Upper lobe of right lung (tissue), 1 donor: ENCODE measurements at places on chromosomes 13 and 19. TPM values are rescaled to one million over a fixed set of nuclear protein-coding genes. Genes with fewer than 3 reads are reported as not detected.

GRCh38 chr19:35669974-35670373 is 3.7 kb downstream of the UPK1A start:
- no peak for DNase-seq

DNA sequence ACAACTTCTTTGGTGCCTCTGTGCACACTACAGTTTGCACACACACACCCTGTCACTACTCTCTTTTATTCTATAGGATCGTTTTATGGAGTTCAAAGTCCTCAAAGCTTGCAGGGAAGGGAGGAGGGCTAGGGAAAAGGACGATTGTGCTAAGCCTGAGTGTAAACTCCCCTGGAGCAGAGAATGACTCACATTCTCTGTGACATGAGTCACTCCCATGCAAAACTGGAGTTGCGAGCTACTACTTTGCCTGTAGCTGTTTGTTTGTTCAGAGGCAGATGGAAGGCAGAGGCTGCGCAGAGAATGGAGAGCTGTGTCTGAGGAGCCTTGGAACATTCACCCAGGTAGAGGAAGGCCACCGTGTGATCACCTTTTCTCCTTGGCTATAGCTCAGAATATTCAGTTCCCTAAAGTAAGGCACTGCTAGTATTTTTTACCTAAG is 80.5 kb upstream of the MBNL2 start:
- DNase-seq: no peak

GRCh38 chr19:17560205-17560595 is 4.8 kb downstream of the COLGALT1 start:
- peak; percentile 85 for DNase-seq

Gene TMEM238
- total RNA-seq: 19.8 TPM

DNA sequence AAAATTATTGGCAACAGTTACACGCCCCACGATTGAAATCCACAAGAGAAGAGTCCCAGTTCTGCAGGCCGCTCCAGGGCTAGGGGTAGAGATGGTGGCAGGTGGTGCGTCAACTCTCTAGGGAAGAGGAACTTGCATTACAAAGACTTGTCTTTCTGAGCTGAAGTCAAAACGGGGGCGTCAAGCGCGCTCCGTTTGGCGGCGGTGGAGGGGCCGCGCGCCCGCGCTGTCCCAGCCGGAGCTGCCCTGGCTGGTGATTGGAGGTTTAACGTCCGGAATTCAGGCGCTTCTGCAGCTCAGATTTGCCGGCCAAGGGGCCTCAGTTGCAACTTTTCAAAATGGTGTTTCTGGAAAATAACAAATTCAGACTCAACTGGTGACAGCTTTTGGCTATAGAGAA is 38.9 kb downstream of the SOX1 start:
- no peak for DNase-seq

DNA sequence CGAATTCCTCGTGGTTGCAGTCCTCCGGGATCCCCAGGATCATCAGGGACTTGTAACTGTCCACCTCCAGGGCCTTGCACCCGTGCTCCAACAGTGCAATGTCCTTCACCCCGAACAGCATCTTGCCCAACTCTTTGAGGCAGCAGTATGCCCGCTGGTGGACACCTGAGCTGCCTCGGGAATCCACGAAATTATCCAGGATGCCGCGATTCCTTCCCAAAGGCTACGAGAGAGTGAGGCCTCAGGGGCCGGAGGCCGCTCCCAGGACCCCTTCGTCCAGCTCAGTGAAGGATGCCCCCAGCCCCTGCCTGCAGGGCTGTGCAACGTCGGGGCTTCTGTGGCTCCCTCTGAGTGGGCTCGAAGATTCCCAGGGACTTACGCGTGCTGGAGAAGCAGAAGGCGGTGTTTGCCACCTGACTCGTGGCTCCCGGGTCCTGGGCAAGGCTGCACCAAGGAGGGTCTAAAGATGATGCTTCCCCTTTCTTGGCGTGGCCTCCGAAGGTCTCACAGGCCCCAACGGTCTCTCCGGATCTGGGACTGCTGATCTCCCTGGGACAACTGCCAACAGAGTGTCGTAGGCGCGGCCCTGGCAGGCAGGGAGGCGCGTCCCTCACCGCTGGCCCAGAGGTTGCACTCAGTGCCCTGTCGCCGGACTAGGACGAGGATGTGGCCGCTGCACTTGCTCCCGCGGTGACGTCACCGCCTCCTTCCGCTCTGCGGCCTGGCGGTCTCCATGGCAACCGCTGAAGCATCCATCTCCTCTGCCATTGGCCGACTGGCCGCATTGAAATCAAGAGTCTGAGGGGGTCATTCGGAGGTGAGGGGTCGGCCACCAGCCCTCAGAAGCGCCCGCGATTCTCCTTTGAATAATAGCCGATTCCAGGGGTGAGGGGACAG is at the start of gene PNMA8C:
Gene PNMA8C, minus strand, starts transcription at position 698 of the 897 bp plus-strand sequence. Its CDS starts 577 bp downstream, at position 121.
- peak; percentile 82 for DNase-seq

DNA sequence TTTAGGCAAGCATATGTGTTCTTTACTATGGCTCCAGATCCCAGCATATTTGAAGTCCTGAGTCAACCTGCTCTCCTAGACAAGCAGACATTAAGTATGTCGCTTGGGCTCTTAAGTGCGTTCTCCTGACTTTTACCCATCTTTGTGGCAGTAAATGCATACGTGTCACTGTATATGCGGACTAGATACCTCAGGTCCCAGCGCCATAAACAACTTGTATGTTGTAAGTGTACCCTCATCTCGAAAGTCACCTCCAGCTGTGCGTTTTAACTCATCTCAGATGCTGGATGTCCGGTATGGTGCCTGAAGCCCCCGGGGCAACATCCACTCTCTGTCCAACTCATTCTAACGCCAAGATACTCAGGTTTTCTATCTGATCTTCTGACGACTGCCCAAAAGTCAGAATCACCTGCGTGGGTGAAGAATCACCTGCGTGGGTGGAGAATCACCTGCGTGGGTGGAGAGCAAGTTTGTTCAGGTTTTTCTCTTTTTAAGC is 1.7 kb downstream of the PTOV1 start:
- DNase-seq: no peak

GRCh38 chr19:53892981-53893325 is 11.0 kb downstream of the PRKCG start:
- no peak for DNase-seq

DNA sequence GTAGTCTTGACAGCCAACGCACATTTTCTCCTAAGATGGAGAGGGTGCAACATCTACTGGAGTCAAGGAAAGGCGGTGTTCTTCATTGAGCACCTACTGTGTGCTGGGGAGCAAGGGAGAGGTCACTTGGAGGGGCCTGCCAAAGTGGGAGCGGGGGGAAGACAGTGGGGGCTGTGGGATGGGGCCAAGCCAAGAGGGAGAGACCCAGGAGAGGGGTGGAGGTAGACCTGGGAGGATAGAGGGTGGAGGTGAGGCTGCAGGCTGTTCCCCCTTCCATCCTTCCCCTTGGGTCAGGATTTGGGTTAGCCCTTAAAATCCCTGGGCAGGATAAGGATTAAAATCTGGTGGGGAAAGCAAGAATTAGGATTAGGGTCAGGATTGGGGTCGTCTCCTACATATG is 1.7 kb upstream of the PLPP2 start:
- peak; percentile 18 for DNase-seq

Gene UBE2L5
- total RNA-seq: not detected
